NCI-H526 treated with DMSO at 0.1 percent for 48 hours (cell line): ENCODE measurements at places on chromosomes 5 and 9.

DNA sequence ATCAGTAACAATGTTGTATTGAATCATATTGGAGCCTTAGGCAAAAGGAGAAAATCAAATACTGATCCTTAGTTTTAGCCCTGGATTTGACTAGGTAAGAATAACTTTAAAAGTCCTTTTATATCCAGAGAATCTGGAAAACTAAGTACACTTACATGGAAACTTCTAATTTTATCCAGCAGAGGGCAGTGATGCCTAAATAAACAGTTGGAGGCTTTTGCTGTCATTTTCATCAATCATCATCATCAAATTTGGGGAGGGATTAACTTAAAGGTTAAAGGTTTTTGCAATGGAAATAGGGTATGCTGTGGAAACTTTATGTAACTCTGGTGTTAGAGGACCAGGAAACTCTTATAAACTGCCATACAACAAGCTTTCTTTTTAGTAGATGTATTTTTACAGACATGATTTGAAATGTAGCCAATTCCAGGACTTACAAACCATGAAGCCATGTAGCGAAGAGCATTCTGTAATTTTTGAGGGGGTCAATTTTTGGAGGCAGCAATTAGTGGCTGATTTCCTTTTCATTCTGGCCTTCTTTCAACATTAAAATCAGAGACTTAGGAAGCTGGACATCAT, 112.7 kb downstream of the OSTF1 start:
- DNase-seq: peak; percentile 2

- DNase-seq: no peak
Measured at GRCh38 chr5:33793836-33794549, 97.8 kb downstream of the ADAMTS12 start.

- no peak for DNase-seq
Measured at GRCh38 chr5:17696627-17697026, 62.4 kb downstream of the TAF11L14 start.

GRCh38 chr9:115200711-115201505, 83.0 kb upstream of the TNC start:
- DNase-seq: no peak

DNA sequence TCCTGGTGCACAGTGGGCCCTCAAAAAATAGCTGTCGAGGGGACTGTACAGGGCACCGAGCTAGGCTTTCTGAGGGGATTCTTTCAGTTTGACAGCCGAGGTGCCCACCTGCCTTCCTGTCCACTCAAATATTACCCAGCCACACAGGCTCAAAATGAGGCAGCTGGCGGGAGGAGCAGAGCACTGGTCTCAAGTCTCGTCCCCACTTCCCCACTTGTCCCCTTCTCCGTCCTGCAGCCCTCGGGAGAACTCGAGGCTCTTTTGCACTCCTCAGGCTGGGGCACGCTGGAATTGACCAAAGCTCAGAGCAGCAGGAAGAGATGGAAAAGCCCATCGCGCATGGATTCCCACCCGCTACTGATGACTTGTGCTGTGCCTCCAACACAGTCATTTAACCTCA, 185.2 kb downstream of the HSPA4 start:
- no peak for DNase-seq

DNA sequence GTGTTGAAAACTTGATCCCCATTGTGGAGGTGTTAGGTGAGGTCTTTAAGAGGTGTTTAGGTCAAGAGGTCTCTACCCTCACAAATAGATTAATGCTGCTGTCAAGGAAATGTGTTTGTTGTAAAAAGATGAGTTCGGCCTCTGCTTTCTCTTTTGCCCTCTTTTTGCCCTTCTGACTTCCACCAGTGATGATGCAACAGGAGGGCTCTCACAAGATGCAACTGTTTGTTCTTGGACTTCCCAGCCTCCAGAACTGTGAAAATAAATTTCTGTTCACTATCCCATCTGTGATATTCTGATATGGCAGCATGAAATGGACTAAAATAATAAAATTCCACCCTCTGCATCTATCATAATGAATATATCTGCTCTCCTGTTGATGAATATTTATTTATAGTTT, 650.0 kb upstream of the ZNF608 start:
- DNase-seq: no peak

- DNase-seq: no peak
Measured at GRCh38 chr9:127049044-127049443, 73.4 kb downstream of the ANGPTL2 start.

DNA sequence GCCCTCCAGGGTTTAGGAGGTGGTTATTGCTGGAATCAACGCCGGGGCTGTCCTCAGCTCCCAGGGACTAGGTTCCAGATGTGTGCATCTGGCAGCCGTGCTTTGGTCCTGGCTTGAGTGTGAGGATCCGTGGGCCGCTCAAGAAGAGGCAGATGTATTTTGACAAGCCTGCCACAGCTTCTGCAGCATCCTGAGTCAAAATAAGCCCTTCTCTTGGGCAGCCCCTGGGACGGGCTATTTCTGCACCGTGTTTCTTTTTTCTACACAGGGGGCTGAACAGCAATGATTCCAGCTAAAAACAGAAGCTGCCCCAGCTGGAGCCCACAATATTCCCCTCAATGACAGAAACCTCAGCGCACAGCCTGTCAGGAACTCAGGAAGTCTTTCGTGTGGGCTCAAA, 19.7 kb upstream of the CPLX2 start:
- no peak for DNase-seq

GRCh38 chr5:83752700-83753099, 32.0 kb upstream of the HAPLN1 start:
- DNase-seq: no peak

GRCh38 chr9:36665921-36666431, 93.3 kb downstream of the MELK start:
- DNase-seq: no peak
